Thymus (tissue), 14 donors: ENCODE measurements at places on chromosomes 3 and 15. TPM values are rescaled to one million over a fixed set of nuclear protein-coding genes. Genes with fewer than 3 reads are reported as not detected.
A peak's percentile ranks its signal among the peaks of the same experiment; 100 is the strongest.

DNA sequence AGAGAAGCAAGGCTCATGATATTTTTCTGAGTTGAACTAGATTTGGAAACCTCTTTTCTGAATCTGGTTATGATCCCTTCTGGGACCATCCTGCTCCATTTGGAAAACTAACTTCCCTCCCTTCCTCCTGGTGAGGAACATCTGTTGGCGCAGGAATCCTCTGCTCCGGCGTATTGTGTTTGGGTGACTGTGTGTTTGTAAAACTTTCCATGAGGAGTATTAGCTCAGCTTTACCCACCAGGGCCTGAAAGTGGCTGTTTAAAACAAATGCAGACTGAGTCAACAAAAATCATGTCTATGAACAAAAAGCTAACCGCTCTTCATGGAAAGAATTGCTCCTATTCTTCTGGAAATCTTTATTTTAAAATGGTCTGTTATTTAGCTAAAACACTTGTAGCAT is 17.7 kb downstream of the STARD9 start:
- H3K4me3 ChIP-seq, result no peak overlapping the region
- no peaks in the 10 kb centered on the region for H3K4me1 ChIP-seq
- H3K27me3 ChIP-seq, result no peaks in the 10 kb centered on the region
- no peak overlapping the region for H3K27ac ChIP-seq
- no peaks in the 10 kb centered on the region for H3K36me3 ChIP-seq
- no peak for DNase-seq

DNA sequence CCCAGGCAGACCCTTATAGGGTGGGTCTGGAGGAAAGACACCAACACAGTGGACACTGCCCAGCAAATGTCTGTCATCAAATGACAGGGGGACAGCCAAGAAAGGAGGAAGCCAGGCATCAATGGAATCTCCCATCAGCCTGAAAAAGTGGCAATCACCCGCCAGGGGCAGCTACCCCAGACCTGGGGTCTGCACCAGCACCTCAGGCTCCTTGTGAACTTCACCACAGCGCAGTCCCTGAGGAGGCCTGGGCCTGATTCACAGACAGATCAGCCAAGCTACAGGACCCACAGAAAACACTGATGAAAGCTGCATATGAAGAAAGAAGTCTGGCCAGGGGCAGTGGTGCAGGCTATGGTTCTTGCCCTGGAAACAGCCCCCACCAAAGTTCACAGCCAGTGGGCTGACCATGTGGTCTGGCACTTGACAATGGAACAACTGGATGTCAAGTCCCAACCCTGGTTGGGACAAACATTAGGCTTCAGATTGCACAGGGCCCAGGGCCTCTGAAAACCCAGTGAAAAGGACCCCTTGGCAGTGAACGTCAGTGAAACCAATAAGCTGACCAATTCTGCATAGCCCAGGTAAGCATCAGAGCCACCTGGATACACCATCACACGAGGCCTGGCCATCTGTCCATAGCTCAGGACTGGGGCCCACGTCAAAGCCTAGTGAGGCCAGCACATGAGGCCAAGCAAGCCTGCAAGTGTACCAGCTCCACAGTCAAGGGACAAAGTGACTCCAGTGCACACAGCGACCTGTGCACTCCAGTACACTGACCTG is 29.1 kb downstream of the ALS2CL start:
- H3K36me3 ChIP-seq, result no peaks in the 10 kb centered on the region
- no peak overlapping the region for H3K4me3 ChIP-seq
- H3K4me1 ChIP-seq, result no peaks in the 10 kb centered on the region
- H3K27ac ChIP-seq, result no peak overlapping the region

GRCh38 chr15:68817304-68818065 is 3.2 kb downstream of the ANP32A start:
- peaks cover 43% of the 10 kb centered on the region for H3K4me1 ChIP-seq
- peaks cover 6% of the 10 kb centered on the region for H3K36me3 ChIP-seq
- peak overlapping the region; percentile 98 for H3K27ac ChIP-seq
- H3K27me3 ChIP-seq, result no peaks in the 10 kb centered on the region
- DNase-seq, result no peak

- H3K4me1 ChIP-seq, result no peaks in the 10 kb centered on the region
- no peak overlapping the region for H3K4me3 ChIP-seq
- DNase-seq, result no peak
- H3K27ac ChIP-seq, result no peak overlapping the region
- no peaks in the 10 kb centered on the region for H3K36me3 ChIP-seq
- H3K27me3 ChIP-seq, result no peaks in the 10 kb centered on the region
Observed at GRCh38 chr15:73125219-73125618, 73.0 kb downstream of the NEO1 start.

DNA sequence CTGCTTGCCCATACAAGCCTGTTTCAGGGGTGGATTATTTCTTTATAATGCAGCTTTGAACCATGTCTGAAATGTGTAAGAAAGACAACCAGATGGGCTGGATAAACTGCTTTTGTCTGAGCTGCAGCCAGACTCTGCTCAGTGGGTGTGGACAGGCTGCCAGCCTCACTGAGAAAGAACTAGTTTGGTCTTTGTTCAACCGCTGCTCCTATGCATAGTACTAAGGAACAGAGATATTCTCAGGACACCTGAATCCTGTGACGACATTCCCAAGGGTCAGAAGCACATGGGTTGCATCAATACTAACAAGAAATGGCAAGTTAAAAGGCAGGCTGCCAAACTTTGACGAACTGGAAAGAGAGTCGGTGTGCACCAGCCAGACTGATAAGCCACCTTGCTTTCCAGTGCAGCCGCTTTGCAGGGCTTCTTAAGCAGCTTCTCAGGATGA is 57.2 kb downstream of the PLD1 start:
- H3K36me3 ChIP-seq, result no peaks in the 10 kb centered on the region
- H3K4me1 ChIP-seq, result peaks cover 6% of the 10 kb centered on the region
- no peak overlapping the region for H3K4me3 ChIP-seq
- H3K27ac ChIP-seq, result peak overlapping the region; percentile 59

GRCh38 chr15:76928201-76928600 is 3.3 kb upstream of the RCN2 start:
- H3K36me3 ChIP-seq, result no peaks in the 10 kb centered on the region
- DNase-seq, result no peak
- H3K27me3 ChIP-seq, result no peaks in the 10 kb centered on the region
- no peak overlapping the region for H3K4me3 ChIP-seq
- no peak overlapping the region for H3K27ac ChIP-seq

DNA sequence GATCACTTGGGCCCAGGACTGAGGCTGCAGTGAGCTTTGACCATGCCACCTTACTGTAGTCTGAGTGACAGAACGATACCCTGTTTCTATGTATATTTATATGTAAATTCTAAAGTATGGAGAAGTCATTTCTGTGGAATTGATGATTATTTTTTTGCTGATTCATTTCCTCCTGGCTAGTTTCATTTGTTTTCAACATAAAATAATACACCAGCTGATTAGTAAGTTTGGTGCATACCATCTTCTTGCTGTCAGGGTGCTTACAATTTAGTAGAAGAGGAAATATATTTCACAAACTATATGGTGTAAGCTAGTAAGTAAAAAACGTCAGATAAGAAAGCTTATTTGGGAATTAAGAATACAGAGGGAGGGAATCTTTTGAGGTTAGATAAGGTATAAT is 36.0 kb downstream of the SLC25A26 start:
- H3K4me3 ChIP-seq, result no peak overlapping the region
- no peak overlapping the region for H3K27ac ChIP-seq
- H3K27me3 ChIP-seq, result no peaks in the 10 kb centered on the region
- no peaks in the 10 kb centered on the region for H3K36me3 ChIP-seq
- H3K4me1 ChIP-seq, result no peaks in the 10 kb centered on the region
- DNase-seq, result no peak

DNA sequence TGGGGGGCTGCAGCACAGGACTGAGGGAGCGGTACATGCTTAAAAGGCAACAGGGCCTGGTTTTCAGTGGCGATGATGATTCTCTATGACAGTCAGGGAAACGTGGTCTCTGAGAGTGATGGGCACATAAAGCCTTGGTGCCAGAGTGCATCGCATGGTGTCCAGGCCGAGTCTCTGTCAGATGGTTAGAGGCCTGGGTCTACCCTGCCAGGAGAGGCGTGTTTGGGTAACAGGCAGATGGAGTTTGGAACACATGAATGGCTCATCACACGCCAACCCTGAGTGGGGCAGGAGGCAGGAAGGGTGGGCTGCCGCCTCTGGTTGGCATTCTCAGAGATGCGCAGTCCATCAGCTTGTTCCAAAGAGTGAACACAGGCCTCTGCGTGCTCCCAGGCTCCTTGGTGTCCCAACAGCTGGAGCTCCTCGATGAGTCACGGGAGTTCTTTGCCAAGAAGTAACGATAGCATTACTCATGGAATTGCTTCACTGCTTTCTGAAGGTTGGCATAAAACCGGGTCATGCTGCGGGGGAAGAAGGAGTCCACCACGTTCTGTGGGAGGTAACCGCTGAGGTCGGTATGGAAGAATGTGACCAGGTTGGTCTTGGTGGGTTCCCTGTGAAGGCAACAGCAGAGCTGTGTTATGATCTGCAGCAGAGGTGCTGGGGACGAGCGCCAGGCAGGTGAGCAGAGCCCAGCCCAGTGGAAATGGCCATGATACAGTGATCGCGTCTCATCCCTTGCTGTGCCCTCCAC is 11.0 kb downstream of the STARD5 start:
- DNase-seq, result no peak
- no peak overlapping the region for H3K4me3 ChIP-seq
- H3K4me1 ChIP-seq, result peaks cover 26% of the 10 kb centered on the region
- peaks cover 65% of the 10 kb centered on the region for H3K36me3 ChIP-seq
- H3K27me3 ChIP-seq, result no peaks in the 10 kb centered on the region

GRCh38 chr15:43433165-43433564 is 59.8 kb downstream of the TP53BP1 start:
- peaks cover 3% of the 10 kb centered on the region for H3K4me1 ChIP-seq
- H3K4me3 ChIP-seq, result no peak overlapping the region
- peaks cover 26% of the 10 kb centered on the region for H3K36me3 ChIP-seq
- H3K27ac ChIP-seq, result no peak overlapping the region
- DNase-seq, result no peak
- no peaks in the 10 kb centered on the region for H3K27me3 ChIP-seq

DNA sequence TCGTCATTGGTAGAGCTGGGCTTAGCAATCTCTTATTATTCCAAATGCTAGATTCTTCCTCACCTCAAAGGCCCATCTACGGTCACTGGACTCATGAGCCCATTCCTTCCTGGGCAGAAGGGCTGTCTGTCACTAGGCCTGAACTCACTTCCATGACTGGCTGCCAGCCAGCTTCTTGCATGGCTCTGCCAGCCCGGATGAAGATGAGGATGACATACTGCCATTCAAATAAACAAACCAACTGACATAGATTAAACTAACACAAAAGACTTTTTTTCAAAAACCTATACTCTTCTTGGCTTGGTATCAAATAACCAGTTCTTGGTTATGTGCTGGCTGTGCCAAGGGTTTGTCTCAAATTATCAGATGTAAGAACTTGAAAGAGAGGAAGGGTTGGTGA is 23.8 kb downstream of the ISL2 start:
- H3K27me3 ChIP-seq, result no peaks in the 10 kb centered on the region
- H3K27ac ChIP-seq, result no peak overlapping the region
- no peak for DNase-seq
- no peaks in the 10 kb centered on the region for H3K4me1 ChIP-seq

- no peak within 1 kb of the TSS for H3K27ac ChIP-seq
- no peak within 1 kb of the TSS for H3K4me3 ChIP-seq
- H3K4me1 ChIP-seq, result no peaks in the 10 kb centered on the region
- H3K27me3 ChIP-seq, result no peaks in the 10 kb centered on the region
Observed at GRCh38 chr15:31101262-31102038, at the start of gene TRPM1. Gene TRPM1 (minus strand): TSS chr15:31101725. CDS start chr15:31081355, 20,370 bp downstream.

DNA sequence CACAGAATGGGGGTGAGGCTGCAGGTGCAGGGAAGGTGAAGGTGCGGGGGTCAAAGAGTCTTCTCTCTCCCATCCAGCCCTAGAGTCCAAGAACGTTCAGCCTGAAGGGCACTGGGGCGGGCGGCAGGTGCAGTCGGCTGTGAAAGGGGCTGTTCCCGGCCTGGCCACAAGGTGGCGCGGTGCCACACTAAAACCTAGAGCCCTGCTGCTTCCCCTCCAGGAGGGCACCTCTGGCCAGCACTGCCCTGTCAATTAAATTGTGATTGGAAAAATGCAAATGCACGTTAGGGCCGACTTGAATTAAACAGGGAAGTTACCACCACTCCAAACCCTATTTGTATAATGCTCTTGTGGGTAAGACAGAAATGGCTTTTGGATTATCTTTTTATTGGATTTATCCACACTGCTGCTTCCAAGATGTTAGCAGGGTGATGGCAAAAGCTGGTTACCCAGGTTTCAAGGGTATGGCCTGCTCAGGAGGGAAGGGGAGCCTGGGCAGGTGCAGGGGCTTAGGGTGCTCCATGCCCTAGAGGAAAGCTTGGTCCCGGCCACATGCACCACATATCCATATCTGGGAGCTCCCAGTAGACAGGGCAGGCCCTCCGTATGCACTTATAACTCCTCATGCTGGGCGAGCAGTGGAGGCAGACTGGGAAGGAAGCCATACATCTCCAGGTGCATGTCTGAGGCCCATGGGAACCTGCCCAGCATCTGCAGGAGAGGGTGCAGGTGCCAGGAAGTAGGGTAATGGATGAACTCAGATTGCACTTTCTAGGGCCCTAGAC is 119.8 kb downstream of the ADCY5 start:
- no peaks in the 10 kb centered on the region for H3K4me1 ChIP-seq
- peak; percentile 31 for DNase-seq

DNA sequence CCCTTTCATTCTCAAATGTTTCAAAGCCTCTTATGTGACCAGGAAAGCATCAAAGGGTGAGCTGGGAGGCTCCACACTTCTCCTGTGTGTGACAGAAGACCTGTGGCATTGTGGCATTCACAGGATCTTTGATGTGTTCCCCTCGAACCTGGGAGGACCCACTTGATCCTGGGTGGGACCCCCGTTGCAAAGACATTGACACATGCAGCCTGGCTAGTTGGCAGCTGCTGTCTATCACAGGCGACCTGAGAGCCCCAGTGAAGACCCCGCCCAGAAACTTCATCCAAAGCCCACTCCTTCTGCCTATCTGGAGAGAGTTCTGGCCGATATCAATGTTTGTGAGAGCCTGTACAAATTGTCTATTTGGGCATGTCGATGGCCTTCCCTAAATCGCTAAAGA is 140.4 kb upstream of the ATP2B2 start:
- no peak overlapping the region for H3K27ac ChIP-seq
- H3K4me1 ChIP-seq, result no peaks in the 10 kb centered on the region
- no peak for DNase-seq
- no peaks in the 10 kb centered on the region for H3K36me3 ChIP-seq
- H3K4me3 ChIP-seq, result no peak overlapping the region
- no peaks in the 10 kb centered on the region for H3K27me3 ChIP-seq

DNA sequence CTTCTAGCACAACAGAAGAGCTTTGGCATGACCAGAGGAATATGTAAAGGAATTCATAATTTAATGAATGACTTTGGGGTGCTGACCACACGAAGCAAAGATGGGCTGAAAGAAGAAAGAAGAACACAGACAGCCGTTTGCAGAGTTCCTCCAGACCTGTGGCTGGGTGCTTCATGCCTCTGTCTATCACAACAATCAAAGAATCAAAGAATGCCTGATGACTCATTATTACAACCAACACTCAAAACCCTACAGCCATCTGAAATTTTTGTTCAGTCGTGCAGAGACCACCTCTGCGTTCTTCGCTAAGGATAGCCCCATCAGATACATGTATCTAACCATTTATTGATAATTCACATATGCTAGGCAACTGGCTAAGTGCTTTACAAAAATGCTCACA is 129.0 kb upstream of the PRICKLE2 start:
- H3K4me3 ChIP-seq, result no peak overlapping the region
- H3K27ac ChIP-seq, result no peak overlapping the region
- DNase-seq, result no peak
- H3K36me3 ChIP-seq, result no peaks in the 10 kb centered on the region
- no peaks in the 10 kb centered on the region for H3K4me1 ChIP-seq

Gene KIF15
- 43.4 TPM for total RNA-seq

Gene SLC27A2
- total RNA-seq, result 1.3 TPM

Gene FBXO40
- under 0.01 TPM for total RNA-seq

Gene DUOXA2
- total RNA-seq, result 0.05 TPM

Gene TNNC1
- total RNA-seq, result 5.5 TPM

Gene KNG1
- 0.14 TPM for total RNA-seq

Gene CPB1
- 0.28 TPM for total RNA-seq
